ENCODE measurements at places on chromosomes 16 and 17.

DNA sequence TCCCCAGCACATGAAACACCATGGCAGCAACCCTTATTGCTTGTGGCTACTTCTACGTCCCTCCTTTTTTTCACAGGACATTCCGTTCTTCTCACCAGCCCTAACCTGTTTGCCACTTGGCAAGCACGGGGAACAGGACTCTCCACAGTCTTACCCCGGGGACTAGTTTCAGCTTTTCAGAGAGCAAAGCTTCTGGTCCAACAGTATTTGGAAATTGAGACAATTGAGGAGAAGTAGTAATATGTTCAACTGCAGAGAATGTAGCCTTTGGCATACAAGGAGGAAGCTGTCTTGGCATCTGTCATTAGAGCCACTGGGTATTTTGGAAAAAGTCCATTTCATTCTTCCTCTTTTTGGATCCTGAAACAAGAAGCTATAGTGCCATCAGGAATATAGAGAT is 65.7 kb downstream of the MAP2K6 start:
- no peak for DNase-seq

GRCh38 chr17:15437303-15437635 is 30.2 kb downstream of the CDRT4 start:
- DNase-seq, result no peak

- DNase-seq, result no peak
Observed at GRCh38 chr17:1147664-1148063, 32.1 kb downstream of the ABR start.

DNA sequence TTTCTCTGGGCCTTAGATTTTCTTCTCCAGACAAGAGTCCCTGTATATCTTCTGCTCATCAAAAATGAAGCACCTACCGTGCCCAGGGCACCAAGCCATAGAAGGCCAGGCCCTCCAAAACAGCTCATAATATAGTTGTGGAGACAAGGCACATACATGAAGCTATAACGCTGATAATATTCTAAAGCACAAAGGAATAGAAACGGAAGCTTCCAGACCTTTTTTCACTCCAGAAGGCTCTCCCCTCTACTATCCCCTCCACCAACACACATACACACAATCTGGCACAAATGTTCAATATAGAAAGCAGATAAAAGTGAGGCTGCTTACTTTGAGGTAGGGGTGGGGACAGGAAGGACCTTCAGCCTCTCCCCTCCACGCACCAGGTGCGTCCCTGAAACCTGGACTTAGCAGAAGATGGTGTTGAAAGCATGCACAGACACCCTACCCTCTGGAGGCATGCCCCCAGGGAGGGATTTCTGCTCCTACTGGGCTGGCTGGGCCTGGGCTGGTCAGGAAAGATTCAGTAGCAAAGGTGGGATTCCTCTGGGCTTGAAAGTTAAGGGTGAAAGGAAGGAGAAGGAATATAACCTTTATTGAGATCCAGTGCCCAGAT is 14.1 kb upstream of the SUPT4H1 start:
- DNase-seq, result no peak

DNA sequence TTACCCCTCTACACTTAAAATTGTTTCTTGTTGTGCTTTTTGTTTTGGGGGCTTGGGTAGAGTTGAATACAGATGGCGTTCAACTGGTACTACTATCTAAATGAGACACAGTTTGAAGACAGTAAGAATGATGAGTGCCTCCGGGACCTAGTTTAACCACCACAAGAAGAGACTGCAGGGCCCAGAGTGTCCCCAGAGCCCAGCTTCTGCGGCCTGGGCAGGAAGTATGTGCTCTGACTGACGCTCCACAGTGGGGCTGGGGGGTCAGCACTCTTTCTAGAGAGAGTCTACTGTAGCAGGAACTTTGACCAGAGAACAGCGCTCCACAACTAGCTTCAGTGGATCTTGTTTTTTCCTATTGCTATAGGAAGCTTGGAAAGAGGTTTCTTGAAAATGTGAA is 174.0 kb downstream of the VPS53 start:
- no peak for DNase-seq

- DNase-seq, result no peak
Observed at GRCh38 chr17:47983492-47984223, 12.7 kb downstream of the CDK5RAP3 start.

GRCh38 chr17:494601-495265 is 142.1 kb upstream of the RPH3AL start:
- DNase-seq, result no peak

DNA sequence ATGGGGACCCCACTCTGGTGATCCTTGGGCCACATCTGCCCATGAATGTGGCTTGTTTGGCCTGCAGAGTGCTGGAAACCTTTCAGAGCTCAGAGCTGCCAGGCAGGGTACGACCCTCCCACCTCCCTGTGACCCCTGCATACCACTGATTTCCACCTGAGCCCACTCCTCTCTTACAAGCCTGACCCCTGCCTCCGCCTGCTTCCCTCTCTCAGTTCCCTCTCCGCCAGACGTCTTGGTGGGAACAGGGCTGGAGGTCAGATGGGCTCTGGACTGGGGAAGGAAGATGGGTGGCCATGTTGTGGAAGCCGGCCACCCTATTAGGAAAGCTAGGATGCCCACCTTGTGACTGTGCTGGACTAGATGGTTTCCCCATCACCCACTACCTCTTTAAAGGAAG is 185.1 kb downstream of the KATNIP start:
- DNase-seq, result no peak

- DNase-seq, result no peak
Observed at GRCh38 chr16:68412061-68412460, 36.2 kb downstream of the SMPD3 start.

All from memory B cell (primary cell).